CD4-positive, alpha-beta T cell treated with Interleukin-1 beta for 1 hour (primary cell): ENCODE measurements at places on chromosomes 1 and 21.

GRCh38 chr1:115364780-115365155 is 26.7 kb upstream of the NGF start:
- DNase-seq: no peak

DNA sequence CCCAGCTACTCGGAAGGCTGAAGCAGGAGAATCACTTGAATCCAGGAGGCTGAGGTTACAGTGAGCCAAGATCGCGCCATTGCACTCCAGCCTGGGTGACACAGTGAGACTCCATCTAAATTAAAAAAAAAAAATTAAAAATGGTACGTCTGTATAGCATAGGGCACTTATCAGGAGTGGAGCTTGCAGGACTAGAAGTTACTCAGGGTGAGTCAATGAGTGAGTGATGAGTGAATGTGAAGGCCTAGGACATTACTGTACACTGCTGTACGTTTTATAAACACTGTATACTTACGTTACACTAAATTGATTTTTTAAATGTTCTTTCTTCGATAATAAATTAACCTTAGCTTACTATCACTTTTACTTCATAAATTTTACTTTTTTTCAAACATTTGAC is 183.6 kb downstream of the NR5A2 start:
- no peak for DNase-seq

DNA sequence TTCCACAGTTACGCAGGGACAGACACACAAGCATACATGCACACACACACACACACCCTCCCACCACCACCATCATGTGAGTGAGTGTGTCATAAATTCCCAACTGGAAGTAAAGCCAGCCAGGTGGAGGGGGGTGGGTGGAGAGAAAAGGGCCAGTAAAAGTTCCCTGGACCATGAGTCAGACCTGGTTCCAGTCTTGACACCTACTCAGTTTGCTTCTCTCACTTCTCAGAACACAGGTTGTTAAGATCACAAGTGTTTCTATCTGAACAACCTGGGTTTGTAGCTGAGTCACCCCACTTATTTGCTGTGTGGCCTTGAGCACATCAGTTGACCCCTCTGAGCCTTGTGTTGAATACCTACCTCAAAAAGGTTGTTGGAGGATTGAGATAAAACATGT is 9.6 kb downstream of the EPHA10 start:
- DNase-seq: no peak

DNA sequence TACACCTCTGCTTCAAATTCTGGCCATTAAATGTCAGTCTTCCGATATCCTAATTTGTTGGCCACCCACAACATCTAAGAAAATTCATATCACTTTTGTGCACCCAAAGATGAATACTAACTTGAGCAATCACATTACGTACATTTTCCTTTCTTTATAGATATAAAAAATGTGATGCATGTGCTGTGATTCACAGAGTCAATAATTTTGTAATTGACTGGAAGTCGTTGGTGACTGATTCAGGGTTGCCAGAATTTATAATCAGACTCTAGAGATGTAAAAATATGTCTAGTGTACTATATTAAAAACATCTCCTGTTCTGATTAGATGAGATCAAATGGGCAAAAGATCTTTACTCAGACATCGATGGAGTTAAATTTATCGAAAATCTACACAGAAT is 150.0 kb upstream of the KCTD3 start:
- DNase-seq: no peak

- no peak for DNase-seq
Observed at GRCh38 chr1:22608361-22608760, 28.1 kb upstream of the C1QA start.

DNA sequence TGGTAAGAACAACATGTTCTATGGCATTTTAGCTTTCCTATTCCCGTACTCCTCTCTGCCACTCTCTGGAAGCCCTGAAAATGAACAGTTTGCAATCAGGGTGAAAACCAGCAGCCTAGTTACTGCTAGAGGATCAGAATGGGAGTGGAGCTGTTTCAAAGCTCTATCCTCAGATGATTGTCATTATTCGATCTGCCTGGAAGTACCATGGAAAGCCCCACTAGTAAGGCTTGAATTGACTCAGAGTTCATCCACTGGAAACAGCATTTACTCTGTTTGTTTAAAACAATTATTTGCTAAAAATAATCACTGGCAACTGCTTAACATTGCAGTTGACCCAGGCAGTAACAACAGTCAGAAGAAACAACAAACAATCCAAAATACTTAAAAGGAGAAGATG is 91.2 kb downstream of the USH2A start:
- DNase-seq: no peak

DNA sequence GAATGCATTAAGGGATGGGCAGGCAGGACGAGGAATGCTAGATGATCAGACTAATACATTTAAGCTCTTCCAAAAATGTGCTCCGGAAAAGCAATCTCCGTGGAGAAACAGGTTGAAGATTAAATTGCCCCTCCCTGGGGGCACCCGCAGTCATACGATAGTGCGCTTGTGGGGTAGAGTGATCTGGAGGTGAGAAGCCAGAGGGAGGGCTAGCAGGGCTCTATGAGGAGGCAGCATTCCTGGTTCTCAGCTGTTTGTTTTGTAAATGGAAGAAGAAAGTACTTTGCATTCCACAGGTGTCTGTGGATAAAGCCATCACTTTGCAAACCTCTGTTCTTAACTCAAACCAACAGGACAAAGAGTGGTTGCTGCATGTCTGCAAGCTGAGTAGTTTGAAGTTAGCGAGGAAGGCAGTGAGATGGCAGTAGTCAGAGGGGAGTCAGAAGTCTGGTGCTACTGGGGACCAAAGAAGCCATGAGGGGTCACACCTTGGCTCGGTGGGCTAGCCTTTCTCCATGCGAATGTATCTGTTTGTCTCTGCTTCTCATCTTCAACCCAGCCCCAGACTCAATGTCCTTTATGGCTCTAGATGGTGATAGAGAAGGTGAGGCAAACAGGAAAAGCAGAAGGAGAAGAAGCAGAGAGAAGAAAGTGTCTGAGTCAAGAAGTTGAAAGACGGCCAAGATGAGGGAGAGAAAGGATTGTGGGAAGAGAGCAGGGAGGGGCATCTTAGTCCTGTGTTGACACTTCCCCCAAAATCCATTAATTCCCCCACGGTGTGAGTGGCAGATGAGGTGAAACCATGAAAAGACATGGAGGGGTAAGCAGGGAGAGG is 65.2 kb upstream of the GJA8 start:
- DNase-seq: no peak

DNA sequence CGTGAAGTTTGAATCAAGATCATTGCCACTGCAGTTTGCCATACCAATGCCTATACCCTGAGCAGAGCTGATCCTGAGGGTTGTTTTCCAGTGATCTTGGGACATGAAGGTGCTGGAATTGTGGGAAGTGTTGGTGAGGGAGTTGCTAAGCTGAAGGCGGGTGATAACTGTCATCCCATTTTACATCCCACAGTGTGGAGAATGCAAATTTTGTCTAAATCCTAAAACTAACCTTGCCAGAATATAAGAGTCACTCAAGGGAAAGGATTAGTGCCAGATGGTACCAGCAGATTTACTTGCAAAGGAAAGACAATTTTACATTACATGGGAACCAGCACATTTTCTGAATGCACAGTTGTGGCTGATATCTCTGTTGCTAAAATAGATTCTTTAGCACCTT is 78.6 kb downstream of the FMN2 start:
- DNase-seq: no peak

GRCh38 chr1:22539510-22540118 is 23.7 kb upstream of the EPHA8 start:
- DNase-seq: no peak

DNA sequence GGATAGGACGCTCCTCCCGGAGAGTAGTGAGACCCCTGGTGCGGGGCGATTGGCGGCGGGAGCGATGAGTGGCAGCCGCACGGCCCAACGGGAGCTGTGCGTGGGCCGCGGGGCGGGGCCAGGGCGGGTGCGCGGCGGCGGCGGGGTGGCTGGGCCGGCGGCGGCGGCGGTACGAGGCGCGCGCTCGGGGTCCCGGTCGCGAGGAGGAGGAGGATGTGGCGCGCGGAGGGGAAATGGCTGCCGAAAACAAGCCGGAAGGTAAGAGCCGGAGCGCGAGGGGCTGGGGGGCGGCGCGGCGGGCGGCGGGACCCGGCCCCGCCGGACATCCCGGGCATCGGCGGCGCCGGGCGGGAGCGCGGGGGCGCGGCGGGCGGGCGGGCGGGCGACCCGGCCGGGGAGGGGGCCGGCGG is at the start of gene CAMTA1:
TSS of gene CAMTA1 (plus strand) at position 137 of the 410 bp plus-strand sequence. CDS start at position 214, 77 bp downstream.
- DNase-seq: no peak

- no peak for DNase-seq
Observed at GRCh38 chr1:161886589-161886988, 120.5 kb downstream of the ATF6 start.

DNA sequence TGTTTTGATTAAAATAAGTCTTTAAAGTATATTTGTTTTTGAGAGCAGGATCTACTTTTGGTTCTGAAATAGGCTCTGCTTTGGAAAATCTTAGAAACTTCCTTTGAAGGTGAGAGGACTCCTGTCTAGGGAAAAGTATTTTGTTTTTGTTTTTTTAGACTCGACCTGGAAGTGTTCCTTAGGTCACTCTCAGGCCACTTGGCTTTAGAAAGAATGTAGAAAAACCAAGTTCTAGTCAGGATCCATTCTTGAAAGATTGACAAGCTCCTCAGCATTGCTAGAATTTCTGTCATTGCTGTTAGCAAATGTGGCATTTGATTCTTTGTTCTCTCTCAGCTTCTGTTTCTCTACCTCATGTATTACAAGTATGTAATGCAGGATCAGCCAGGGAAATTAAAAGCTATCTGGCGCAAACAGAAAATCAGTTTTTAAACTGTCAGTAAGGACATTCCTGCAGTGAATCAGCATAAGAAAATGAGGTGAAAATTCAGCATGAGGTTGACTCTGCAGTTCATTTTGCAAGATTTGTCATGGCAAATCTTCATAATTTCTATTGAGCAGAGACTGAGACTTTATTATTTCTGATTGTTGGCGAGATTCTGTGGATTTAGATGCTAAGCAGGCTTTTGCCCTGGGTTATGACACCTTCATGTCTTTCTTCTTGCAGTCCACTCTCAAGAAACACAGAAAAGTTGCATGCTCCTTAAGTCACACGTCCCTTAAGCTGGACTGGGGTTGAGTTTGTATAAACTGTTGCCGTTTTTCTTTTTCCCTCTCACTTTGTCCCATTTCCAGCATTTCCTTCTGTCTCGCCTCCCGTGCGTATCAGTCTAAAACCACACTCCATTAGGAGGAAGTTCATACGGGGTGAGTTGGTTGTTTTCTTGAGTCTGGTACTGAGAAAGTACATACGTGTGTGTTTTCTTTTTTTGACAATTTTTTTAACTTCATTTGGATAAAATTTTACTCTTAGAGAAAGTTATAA is 12.6 kb downstream of the NTPCR start:
- no peak for DNase-seq

DNA sequence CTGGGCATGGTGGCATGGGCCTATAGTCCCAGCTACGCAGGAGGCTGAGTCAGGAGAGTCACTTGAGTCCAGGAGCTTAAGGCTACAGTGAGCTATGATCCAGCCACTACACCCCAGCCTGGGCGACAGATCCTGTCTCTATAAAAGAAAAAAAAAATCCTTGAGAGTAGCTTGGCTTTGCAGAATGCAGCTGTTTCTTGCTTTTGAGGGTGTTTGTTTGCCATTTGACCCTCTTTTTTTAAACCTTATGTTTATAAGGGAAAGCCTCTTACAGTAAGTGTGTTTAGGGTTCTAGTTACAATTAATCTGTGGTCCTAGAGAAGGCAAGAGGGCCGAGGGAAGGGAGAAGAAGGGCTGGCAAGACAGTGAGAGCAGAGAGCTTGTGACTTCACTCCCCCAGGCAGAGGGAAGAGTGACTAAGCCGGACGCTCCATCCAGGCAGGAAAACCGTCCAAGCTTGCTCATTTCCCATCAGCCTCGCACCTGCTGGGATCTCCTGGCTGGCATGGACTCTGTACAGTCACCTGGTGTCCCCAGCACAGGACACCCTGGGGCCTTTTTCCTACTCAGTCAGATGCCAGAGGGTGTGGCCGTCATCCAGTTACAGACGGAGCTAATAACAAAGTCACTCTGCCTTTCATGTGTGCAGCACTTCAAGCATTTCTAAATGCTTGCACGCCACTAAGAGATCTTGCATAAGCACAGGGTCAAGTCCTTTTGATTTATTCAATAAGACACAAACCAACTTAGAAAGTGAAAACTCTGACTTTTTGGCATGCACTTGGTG is 55.5 kb upstream of the PSEN2 start:
- DNase-seq: no peak

DNA sequence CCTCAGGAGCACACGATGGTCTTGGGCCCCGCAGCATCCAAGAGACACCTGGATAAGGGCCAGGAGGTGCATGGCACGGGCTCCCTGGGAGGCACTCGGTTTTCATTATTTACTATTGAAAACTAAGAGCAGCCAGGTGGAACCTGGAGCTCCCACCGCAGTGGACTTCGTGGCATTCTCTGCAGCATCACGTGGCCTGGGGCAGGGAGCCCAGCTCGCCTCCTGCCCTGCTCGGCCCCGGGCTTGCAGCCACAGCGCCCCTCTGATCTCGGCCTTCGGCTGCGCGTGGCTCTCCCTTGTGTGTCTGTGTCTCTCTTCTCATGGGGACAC is 121.6 kb downstream of the SIK1 start:
- DNase-seq: no peak

DNA sequence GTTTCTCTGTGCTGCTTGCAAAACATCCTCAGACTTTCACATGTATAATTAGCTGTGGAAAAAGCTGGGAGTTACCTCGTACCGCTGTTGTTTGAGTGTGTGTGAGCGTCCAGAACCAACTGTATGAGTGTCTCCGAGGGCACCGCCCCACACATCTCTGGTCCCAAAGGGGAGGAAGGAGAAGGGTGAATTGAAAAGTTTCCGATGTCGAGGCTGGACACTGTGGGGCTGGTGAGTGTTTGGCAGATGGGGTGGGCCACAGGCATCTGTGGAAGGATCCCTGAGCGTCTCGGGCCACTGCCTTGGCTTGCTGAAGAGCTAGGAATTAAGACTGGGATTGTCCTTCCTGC is 1.2 kb downstream of the ATP2B4 start:
- no peak for DNase-seq

DNA sequence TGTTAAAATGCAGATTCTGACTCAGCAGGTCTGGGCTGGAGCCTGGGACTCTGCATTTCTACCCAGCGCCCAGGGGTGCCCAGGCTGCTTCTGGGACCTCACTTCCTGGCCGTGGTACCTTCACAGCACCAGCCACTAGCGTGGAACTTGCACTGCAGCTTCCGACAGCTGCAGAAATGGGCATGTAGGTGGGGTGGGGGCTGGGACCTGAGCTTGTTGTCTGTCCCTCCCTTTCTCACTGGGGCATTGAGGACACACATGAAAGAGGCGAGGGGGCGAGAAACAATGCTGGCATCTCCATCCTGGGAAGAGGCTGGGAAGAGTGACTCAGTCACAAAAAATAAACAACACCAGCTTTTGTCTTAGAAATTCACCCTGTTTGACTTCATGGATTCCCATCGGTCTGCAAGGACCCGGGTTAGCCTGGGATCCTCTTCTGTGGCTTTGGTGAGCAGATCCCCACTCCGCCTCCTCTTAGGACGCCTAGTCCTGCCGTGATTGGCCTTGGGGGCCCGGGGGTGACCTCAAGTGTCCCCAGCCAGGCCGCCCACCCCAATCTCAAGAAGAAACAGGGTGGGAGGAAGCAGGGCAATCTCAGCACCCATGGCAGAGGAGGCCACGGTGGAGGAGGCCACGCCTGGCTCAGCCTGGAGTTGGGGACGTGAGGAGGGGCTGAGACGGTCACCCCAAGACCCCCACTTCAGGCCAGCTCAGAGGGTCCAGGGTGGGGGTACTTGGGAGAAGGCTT is 29.9 kb upstream of the POFUT2 start:
- no peak for DNase-seq

- DNase-seq: no peak
Observed at GRCh38 chr1:117179471-117179870, 31.3 kb downstream of the VTCN1 start.

GRCh38 chr21:36047139-36047538 is 13.2 kb downstream of the SETD4 start:
- no peak for DNase-seq
